ENCODE measurements at places on chromosomes 1 and 21.
A peak's percentile ranks its signal among the peaks of the same experiment; 100 is the strongest.

DNA sequence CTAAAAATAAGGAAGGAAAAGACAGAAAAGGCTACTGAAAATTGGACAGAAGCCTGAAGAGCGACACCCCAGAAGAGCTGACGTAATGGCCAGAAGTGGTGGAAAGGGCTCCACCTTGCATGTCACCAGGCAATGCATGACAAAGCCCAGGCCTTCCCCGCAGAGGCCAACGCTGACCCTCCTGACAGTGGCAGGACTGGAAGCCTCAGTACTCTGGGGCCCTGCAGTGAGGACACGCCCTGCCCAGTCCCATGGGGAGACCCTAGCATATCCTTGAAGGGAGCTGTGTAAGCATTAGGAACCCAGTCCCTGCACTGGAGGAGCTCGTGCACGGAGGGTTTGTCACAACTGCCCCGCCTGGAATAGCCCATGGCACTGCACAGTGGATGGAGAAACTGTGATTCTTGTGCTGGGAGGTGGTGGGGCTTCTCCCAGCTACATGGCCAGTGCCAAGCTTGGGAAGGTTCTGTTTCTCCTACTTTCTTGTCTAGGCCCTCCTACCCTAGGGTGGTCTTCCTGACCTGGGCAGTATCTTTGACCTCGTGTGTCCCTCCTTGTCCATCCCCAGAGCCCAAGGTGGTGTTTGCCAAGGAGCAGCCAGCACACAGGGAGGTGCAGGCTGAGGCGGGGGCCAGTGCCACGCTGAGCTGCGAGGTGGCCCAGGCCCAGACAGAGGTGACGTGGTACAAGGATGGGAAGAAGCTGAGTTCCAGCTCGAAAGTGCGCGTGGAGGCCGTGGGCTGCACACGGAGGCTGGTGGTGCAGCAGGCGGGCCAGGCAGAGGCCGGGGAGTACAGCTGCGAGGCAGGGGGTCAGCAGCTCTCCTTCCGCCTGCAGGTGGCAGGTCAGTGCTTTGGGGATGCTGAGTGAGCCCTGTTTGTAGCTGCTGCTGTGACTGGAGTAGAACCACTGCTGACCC, 60.4 kb downstream of the OBSCN start:
- no peak for DNase-seq

- peak; percentile 58 for DNase-seq
These were observed 76.4 kb downstream of the SNRPE start for GRCh38 chr1:203937678-203938330.

- DNase-seq = no peak
These were observed 37.4 kb upstream of the HSD17B7 start for GRCh38 chr1:162753001-162753658.

DNA sequence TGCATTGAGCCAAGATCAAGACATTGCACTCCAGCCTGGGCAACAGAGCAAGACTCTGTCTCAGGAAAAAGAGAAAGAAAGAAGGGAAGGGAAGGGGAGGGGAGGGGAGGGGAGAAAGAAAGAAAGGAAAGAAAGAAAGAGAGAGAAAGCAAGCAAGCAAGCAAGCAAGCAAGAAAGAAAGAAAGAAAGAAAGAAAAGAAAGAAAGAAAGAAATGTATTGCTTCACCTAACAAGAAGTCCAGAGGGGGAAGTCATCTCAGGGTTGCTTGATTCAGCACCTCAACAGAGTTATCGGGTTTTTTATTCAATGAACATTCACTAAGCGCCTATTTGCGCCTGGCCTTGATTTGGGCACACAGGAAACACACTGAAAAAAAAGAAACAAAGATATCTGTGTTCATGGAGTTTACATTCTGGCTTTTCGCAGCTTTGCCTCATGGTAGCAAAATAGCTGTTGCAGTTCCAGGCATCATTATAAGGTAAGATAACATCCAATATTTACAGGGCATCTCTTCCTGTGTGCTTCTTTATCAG, 8.2 kb upstream of the RCSD1 start:
- no peak for DNase-seq

DNA sequence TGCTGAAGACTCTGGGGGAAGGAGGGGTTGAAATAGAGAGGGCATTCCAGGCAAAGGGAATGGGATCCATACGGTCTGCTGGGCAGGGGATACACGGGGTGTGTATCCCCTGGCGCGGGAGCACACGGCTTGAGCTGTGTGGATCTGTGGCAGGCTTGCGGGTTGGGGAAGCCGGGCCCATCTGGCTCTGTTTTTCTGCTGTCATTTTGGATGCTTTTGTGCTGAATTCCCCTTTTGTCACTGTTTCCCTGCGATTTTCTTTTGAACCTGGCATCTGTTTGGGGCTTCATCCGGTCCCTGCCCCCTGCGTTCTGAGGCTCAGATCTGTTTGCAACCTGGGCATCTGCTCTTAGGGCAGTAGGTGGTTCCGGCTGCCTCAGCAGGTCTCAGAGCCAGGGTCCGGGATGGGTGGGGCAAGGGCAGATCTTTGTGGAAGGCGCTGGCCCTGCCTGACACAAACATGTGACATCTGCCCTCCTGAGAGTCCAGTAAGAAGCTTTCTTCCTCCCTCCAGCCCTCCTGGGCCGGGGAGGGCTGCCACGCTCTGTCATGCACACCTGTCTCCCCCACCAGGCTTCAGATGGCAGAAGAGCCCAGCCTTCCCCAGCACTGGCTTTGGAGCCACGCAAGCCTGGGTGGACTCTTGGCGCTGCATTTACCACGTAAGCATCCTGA, 84.0 kb downstream of the IGSF21 start:
- no peak for DNase-seq

DNA sequence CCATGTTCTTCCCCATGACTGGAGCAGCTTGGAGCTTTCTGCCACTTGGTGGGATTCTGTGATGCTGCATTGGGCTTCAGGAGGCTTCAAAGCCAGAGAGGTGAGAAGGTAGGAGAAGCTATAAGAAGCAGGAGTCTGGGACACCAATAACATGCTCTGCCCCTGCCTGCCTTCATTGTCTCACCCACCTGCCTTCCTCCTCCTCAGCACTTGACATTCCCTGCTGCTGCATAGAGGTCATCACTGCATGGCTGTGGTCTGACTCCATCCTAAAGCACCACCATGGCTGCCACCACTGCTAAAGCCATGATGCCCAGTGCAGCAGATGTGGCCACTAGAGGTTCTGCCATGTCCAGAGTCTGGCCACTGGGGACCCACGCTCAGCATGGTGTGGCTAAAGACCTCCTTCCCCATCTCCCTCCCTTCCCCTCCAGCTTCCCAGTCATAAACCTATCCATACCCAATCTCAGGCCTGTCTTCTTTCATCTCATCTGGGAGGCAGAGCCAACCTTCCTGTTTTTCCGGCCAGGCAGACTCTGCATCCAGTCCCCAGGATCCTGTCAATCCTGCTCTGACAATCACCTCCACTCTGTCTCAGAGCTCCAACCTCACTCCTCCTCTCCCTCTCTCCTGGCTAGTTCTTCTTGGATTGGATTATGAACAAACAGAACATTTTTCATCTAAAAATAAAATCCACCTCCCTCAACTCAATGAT, 285.1 kb upstream of the POU3F1 start:
- no peak for DNase-seq

DNA sequence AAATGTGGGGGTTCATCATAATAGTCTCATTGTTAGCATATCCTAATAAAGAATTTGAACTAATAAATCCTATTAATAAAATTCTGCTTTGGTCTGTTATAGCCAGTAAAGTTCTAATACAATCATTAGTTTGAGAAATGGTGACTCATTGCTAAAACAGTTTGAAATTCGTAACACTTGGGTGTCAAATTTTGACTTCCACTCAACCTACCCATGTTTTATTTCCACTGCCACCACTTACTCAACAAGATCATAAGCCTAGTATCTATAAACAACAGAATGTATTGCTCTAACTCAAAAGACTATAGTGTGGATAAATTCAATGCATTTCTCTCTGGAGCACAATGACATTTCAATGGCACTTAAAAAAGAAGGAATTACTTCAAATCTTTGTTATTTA, 29.1 kb downstream of the LGALS8 start:
- DNase-seq = no peak

DNA sequence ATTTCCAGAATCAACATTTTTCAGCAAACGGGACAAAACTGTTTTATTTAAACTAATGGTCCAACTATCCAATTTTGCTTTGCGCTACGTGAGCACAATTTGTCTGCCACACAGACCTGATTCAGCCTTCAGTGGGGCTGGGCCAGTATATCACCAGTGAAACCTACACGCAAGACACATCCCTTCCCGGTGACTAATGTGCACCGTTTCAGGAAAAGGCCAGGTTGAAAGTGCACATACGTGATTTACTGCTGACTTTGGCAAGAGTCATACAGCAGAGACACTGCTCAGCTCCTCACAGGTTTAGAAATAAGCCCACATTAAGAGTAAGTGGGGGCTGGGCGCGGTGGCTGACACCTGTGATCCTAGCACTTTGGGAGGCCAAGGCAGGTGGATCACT, 5.1 kb upstream of the TMEM51 start:
- DNase-seq = no peak

Measured in MM.1S (cell line).